Glutamatergic neuron (in vitro differentiated cells): ENCODE measurements at places on chromosomes 5 and 9. TPM values are rescaled to one million over a fixed set of nuclear protein-coding genes. Genes with fewer than 3 reads are reported as not detected.

The N4BP3 gene
- 2.2 TPM for total RNA-seq

The LPCAT1 gene
- 113 TPM for total RNA-seq

The TTLL11 gene
- 23.9 TPM for total RNA-seq

The SLC6A3 gene
- 22.4 TPM for total RNA-seq

The PAX5 gene
- total RNA-seq = 24.3 TPM

The NUTM2F gene
- total RNA-seq = not detected

The OTP gene
- total RNA-seq = 0.17 TPM

The ITGA2 gene
- total RNA-seq = not detected

The BNC2 gene
- 15.2 TPM for total RNA-seq

The CCDC152 gene
- total RNA-seq = 13.4 TPM

The HABP4 gene
- 21.4 TPM for total RNA-seq

The WNK2 gene
- 336 TPM for total RNA-seq

The PSAT1 gene
- total RNA-seq = 83.3 TPM

The SPATA31D4 gene
- total RNA-seq = not detected

The GFI1B gene
- total RNA-seq = not detected

The RNF183 gene
- not detected for total RNA-seq

The CDH12 gene
- total RNA-seq = 23.5 TPM

- DNase-seq = no peak
Observed at GRCh38 chr5:148732692-148733091, 78.4 kb upstream of the HTR4 start.

- DNase-seq = no peak
Observed at GRCh38 chr5:59199868-59200267, 617.0 kb downstream of the RAB3C start.

GRCh38 chr9:108698801-108699200 is 157.0 kb downstream of the ACTL7B start:
- DNase-seq = no peak

DNA sequence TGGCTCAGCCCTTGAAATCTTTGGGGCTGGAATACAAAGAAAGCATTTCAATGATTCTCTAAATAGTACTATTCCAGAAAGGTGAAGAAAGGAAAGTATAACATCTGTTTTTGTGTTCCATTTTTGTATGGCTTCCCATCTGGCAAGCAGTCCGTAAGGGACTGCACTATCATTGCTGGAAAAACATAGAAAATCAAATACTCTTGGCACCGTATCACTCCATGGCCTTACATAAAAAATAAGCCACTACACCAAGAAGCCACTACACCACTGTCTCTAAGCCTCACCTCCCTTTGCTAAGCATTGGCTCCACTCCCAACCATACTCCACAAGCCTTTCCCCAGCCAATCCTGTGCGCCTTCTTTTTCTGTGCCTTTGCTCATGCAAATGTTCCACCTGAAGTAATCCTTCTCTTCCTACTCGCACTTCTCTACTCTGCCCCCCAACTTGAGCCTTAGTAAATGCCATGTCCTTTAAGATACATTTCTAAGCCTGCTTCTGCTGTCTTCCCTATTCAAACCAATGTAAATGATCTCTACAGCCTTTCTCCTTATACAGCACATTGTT is 454.6 kb upstream of the TUSC1 start:
- DNase-seq = no peak

- no peak for DNase-seq
Observed at GRCh38 chr5:122311497-122311960, 508 bp upstream of the SNCAIP start.

- DNase-seq = peak; percentile 27
Observed at GRCh38 chr9:83981126-83981871, 694 bp downstream of the RMI1 start.

GRCh38 chr9:120363697-120364096 is 216.3 kb downstream of the CDK5RAP2 start:
- no peak for DNase-seq

GRCh38 chr5:167696558-167697314 is 594.7 kb upstream of the WWC1 start:
- DNase-seq = no peak

DNA sequence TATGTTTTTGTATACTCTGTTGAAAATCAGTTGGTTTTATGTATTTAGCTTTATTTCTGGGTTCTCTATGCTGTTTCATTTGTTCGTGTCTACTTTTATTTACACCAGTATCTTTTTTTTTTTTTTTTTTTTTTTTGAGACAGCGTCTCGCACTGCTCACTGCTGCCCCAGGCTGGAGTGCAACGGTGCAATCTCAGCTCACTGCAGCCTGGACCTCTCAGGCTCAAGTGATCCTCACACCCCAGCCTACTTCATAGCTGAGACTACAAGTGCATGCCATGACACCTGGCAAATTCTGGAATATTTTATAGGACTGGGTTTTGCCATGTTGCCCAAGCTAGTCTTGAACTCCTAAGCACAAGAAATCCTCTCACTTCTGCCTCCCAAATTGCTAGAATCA is 869.4 kb upstream of the CDH6 start:
- DNase-seq = peak; percentile 25

DNA sequence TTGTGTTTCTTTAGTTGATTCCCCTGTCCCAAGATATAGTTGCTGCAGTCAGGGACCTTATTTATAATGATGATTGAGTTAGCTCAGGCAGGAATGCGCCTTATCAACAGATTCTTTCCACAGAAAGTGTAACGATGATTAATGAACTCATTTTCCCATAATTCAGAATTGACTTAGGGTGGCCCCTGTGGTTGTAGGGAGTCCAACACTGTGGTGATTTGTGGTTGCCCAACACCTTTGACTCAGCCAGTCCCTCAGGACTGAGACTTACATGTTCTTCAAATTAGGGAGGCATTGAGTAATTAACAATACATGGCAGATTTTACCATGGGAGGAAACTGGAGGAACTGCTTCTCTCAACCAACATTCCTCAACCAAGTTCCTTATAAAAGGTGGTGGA is 221.9 kb downstream of the GABRG2 start:
- no peak for DNase-seq

GRCh38 chr5:5124231-5124630 is 15.9 kb upstream of the ADAMTS16 start:
- no peak for DNase-seq

- DNase-seq = no peak
Observed at GRCh38 chr5:77643654-77644370, 5.3 kb upstream of the OTP start.

GRCh38 chr5:136984772-136985446 is 514.2 kb downstream of the SPOCK1 start:
- DNase-seq = no peak

GRCh38 chr5:34849253-34849652 is 10.3 kb downstream of the TTC23L start:
- DNase-seq = no peak

GRCh38 chr5:54760182-54760935 is 225.0 kb downstream of the ESM1 start:
- DNase-seq = no peak

- DNase-seq = no peak
Observed at GRCh38 chr9:98132158-98132557, 13.1 kb upstream of the TRIM14 start.

DNA sequence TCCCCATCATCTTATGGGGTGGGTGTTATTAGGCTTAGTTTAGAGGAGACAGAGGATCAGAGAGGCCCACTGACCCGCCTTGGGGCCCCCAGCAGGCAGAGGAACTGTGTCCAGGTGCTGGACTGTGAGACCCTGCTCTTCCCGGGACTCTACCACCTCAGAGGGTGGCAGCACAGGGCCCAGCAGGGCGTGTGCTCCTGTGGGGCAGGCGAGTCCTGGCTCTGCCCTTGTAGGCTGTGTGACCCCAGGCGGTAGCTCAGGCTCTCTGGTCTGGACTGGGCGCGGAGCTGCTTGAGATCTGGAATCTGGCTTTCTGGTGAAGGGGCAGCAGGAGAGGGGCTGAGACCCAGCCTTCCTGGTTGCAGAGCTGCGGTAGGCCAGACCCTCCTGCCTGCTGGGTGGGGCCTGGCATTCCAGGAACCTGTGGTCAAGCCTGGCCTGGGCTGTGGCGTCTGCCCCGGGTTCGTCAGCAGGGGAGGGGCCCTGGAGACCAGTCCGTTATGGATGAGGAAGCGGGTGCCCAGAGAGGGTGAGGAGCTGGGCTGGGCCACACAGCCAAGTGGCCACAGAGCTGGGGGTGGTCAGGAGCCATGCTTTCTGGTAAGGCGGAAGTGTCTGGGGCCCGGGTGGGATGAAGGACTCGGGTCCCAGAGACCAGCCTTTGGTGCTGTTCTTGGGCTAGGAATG is 46.5 kb downstream of the RXRA start:
- no peak for DNase-seq

DNA sequence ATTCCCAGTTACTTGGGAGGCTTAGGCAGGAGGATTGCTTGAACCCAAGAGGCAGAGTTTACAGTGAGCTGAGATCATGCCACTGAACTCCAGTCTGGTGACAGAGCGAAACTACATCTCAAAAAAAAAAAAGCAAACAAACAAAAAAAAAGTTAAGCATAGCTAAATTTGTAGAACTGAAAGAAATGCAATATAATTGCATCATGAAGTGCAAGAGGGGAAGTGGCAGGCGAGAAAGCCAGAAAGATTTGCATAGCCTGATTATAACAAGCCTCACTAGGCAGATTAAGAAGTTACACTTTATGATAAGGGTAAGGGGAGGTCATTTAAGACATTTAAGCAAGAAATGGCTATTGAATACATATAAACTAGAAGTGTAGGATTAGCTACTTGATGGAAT is 187.1 kb downstream of the EDIL3 start:
- no peak for DNase-seq

DNA sequence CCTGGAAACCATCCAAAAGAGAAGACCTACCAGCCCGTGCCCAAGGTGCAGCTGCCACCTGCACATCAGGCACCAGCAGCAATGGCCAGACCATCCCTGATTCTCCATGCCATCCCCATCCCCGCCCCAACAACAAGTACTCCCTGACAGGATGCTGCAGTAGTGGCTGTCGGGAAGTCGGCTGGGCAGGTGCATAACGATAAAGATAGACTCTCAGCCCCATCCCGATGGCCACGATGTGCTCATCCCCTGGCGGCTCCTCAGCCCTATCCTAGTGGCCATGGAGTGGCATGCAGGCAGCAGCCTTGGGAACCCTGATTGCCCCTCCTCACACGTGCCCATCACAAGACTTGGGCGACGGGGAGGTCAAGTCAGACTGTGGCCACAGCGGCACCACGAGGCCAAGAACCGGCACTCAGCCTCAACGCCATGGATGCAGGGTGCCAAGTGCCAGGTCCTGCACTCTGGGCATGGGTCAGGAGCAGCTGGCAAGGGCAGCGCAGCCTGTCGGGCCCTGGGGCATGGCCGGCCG is 368.8 kb upstream of the SPATA31A5 start:
- no peak for DNase-seq

DNA sequence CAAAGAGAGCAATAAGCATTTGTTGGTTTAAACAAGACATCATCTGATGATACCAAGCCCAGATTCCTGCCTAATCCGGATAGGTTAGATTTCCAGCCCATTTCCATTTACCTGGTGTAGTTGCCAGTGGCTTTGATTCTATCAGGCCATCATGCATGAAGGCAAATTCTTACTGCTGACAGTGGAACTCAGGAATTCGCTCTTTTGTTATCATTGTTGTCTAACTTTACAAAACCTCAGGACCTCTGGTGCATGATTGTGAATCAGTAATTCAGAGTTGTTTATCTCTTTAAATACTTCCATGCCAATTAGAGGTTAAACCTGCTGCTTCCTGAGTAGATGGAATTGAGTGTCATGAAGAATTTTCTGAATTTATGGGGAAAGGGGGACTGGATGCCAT is 76.5 kb downstream of the C9orf152 start:
- no peak for DNase-seq

GRCh38 chr5:53480416-53481158 is at the start of gene FST:
Gene FST, plus strand, starts transcription at chr5:53480629. Its CDS starts 163 bp downstream, at chr5:53480792.
- peak; percentile 65 for DNase-seq

DNA sequence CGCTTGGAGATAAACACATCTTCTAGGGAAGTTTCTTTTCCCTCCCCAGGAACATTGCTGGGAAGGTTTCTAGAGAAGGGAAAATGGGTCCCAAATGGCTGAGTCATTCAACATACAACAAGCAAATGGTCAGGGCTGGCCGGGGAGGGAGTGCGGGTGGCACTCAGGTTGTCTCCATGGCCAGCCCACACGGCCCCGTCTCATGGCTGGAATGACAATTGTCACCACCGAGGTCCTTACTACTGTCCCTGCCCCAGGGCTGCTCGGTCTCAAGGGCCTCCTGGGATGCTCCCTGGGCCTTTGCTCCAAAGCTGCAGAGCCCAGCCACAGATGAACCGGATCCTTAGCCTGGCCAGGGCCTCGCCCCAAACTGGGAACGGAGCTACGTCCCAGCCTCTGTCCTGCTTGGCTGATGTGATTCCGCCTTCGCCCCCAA is 121.9 kb downstream of the FGF18 start:
- no peak for DNase-seq

- DNase-seq = peak; percentile 42
Observed at GRCh38 chr9:121725008-121725775, 73.8 kb downstream of the DAB2IP start.

DNA sequence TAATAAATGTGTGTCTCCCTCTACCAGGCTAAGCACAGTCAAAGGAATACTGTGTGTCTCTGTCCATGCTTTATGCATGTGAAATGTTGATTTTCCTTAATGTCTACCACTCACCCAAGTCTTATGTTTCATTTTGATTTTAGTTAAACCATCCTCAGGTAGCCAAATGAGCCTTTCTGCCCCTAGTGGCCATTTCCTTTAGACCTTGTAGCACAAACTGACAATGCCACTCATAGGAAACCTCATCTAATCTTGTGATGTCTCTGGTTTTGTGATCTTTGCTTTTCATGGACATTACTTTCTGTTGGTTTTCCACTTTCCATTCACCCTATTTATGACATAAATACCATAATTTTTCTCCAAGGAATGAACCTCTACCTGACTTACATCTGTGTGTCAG is 820.8 kb downstream of the MAT2B start:
- no peak for DNase-seq
